ENCODE measurements at places on chromosomes 2 and 18. TPM values are rescaled to one million over a fixed set of nuclear protein-coding genes. Genes with fewer than 3 reads are reported as not detected.

Gene WDR43
- total RNA-seq: 55.8 TPM

Gene DOCK10
- total RNA-seq: 1.5 TPM

Gene CD8A
- 0.34 TPM for total RNA-seq

DNA sequence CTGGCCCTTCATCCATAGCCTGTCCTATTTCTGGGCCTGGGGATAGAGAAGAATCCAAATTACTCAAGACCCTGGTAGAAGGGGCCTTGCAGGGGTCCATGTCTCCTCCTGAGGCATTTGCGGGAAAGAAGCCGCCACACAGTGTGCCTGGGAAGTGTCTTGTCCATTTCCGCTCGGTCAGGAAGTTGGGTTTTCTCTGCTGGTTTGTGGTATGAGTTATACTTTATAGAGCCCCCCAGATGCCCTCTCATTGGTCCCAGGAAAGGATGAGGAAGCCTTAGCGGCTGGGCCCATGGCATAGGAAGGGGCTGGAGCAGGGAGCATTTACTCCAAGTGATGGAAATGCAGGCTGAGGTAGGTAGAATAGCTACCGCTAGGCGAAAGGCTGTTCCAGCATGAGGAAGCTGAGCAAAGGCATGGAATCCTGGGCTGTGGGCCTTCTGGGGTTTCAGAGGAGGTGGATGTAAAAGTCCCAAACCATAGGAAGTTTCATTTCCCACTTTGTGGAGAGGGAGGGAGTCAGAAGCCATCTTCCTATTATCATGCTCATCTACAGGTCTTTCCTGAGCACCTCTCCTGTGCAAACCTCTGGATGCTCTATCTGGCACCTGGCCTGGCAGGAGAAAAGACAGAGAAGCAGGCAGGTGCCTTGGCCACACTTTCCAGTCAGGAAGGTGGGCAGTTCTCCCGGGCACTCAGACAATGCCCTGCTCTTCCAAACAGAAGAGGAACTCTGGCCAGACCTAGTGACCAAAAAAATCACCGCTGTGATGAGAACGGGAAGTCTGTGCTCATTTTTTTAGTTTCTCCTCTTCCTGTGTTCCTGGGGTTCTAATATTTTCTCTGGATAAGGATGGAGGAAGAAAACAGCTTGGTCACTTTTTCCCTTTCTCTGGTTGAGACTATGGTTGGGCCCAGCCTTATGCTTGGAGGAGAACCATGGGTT is 2.6 kb upstream of the CD207 start:
- H3K36me3 ChIP-seq: no peaks in the 10 kb centered on the region
- H3K4me1 ChIP-seq: no peaks in the 10 kb centered on the region
- H3K27ac ChIP-seq: no peak overlapping the region

DNA sequence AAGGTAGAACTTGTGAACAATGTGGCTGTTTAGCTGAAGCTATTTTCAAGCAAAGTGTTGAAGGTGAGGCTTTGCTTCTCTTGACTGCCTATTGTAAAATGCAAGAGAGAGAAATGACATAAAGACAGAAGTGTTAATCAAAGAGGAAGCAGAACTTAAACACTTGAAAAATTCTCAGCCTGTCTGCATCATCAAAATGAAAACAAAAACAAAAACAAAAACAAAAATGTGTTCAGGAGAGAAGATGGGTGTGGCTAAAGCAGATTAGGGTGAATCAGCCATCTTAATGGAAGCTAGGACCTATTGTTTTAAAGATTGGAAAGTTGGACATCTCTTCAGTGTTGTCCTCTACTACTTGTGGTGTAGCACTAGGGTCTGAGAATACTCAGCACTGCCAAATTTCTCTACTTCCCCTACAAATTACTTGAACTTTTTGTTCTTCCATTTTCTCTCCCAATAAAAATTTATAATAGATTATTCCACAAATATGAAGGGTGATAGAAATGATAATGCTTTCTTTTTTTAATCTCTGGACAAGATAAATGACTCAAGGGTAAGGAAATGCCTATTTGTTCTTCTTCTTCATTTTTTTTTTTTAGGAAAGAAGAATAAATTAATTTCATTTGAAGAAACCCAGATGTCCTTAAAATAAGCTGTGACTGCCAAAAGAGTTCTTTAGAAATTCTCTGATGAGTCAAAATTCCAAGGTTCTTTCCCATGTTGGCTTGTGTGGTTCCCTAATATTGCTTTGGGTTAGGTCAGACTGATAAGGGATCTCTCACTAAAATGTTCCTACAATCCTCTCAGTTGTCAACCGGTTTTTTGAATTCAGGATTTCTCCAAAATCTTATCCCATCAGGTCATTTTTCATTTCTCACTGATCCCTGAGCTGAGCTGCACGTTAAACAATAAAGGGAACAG is 571.2 kb upstream of the ZEB2 start:
- no peaks in the 10 kb centered on the region for H3K36me3 ChIP-seq
- DNase-seq: no peak
- H3K4me3 ChIP-seq: no peak overlapping the region

GRCh38 chr2:71536226-71536671 is 82.9 kb downstream of the DYSF start:
- no peaks in the 10 kb centered on the region for H3K36me3 ChIP-seq
- no peak overlapping the region for H3K4me3 ChIP-seq
- H3K4me1 ChIP-seq: no peaks in the 10 kb centered on the region
- H3K27ac ChIP-seq: no peak overlapping the region

GRCh38 chr2:172480301-172481218 is 53.2 kb downstream of the ITGA6 start:
- H3K27me3 ChIP-seq: no peaks in the 10 kb centered on the region
- no peak overlapping the region for H3K27ac ChIP-seq
- no peak overlapping the region for H3K4me3 ChIP-seq
- H3K36me3 ChIP-seq: peaks cover 19% of the 10 kb centered on the region
- DNase-seq: no peak
